ENCODE measurements at places on chromosomes 2 and 18.

DNA sequence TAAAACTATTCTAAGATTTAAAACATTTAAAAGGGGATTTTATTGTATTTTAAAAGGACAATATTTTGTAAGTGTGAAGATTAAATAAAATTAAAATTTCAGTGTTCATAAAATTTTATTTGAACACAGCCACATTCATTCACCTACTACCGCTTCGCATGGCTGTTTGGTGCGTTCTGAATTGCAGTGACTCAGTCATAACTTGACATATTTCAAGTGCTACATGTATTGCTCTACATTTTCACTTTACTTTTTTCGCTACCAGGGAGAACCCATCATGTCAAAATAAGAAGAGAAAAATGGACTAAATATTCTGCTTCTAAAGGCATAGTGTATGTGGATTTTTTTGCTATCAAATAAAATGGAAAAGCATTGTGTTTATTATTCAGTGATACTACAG, 8.7 kb downstream of the PTH2R start:
- DNase-seq: no peak

DNA sequence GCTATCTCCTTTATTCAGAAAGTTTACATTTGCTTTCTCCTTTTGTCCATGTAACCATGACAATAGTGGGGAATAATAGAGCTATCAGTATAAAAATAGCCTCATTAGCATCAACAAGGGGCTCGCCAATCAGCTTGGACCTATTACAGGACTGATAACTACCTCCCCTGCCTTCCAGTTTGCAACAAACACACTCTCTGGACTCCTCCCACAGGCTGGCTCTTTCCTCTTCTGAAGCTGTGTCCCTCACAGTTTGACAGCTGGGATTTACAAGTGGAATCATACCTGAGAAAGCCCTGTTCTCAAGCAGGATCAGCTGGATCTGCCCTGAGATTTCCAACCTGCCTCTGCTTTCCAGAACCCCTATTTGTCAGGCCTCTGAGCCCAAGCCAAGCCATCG, 162.5 kb downstream of the GRB14 start:
- no peak for DNase-seq

DNA sequence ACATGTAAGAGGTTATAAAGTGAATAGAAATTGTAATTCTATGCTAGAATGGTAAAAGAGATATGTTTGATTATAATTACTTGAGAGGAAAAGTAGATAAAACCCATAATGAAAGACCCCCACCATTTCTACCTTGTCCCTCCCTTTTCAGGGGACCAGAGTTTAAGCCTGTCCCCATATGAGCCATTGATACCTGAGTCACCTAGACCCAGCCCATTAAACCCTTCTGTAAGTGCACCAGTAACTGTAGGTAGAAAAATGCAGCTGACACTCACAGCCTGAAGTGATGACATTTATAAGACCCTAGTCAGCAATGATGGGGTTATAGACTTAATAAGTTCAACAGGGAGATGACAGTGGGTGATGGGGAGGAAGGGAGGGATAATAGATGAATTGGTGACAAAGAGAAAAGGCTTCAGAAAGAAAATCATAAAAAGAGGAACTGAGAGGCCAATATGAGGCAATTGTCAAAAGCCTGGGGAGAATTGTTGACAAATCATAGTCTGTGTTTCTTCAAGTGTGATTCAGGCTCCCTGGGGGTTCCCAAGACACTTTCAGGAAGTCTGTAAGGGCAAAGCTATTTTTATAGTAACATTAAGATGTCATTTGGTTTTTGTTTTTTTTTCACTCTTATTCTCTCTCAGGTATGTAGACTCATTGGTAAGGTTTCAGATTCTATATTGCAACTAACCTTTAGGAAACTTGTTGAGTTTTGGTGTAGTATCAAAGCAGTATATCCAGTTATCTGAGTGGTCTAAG, 544.2 kb downstream of the SATB2 start:
- DNase-seq: no peak

DNA sequence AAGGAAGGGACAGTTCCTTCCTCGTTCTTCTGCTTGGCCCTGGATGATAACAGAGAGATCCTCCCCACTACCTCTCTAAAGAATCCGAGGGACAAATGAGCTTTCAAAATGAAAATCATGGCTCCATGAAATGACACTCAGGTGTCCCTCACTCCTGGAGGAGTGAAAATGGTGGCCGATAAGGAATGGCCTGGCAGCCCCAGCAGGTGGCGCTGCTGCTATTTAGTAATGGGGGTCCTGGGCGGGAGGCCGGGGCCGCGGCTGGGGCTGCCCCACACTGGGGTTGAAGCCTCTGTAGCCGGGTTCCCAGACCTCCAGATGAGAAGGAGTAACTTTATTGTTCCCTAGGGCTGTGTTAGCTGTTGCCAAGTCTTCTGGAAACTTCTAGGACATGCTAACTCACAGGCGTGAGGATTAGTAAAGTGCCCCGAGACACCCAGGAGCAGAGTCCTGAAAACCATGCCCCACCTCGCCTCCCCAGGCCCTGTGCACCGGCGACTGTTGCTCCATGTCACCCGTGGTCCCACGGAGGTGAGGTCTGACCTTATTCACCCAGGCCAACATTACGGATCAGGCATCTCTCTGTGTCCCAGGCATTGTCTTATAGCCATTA, 138.0 kb downstream of the CTIF start:
- peak; percentile 30 for DNase-seq
